ENCODE measurements at places on chromosomes 13 and 19.

GRCh38 chr13:78341032-78341431 lies 262.3 kb downstream of the POU4F1 start:
- DNase-seq = no peak

DNA sequence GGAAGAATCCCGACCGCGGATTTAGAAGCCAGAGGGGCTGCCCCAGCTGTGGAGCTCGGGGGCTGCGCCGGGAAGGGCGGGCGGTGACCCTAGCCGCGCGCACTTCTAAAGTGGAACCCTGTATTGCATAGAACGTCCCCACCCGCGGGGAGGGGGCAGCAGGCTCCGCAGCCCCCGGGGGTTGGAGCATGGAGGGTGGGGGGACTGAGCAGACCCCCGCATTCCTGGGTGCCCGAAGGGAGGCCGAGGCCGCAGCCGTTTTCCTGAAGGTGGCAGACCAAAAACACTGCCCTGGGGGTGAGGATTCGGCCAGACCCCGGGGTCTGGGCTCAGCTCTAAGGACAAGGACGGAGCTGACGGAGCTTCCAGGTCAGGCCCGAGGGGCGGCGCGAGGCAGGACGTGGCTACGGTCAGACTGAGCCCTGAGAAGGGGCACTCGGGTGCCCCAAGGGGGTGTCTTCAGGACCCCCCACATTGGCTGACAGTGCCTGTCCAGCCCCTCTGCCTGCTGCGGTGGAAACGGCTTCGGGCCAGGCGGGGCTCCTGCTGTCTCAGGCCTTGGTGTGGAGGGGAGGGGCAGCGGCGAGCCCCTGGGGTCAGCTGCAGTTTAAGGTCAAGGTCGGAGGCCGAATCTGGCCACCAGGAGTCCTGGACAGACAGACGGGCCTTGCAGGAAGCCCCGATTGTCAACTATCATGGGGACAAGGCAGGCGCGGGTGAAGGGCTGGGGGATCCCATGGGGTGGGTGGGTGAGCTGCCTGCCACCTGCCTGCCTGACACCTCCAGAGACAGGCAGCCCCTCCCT lies 12.6 kb downstream of the MKNK2 start:
- no peak for DNase-seq

GRCh38 chr19:42095814-42096230 lies 19.9 kb downstream of the ZNF574 start:
- DNase-seq = no peak

- DNase-seq = no peak
Observed at GRCh38 chr13:98783856-98784478, 31.5 kb upstream of the SLC15A1 start.

GRCh38 chr19:29376855-29377354 lies 148.9 kb upstream of the VSTM2B start:
- DNase-seq = no peak

DNA sequence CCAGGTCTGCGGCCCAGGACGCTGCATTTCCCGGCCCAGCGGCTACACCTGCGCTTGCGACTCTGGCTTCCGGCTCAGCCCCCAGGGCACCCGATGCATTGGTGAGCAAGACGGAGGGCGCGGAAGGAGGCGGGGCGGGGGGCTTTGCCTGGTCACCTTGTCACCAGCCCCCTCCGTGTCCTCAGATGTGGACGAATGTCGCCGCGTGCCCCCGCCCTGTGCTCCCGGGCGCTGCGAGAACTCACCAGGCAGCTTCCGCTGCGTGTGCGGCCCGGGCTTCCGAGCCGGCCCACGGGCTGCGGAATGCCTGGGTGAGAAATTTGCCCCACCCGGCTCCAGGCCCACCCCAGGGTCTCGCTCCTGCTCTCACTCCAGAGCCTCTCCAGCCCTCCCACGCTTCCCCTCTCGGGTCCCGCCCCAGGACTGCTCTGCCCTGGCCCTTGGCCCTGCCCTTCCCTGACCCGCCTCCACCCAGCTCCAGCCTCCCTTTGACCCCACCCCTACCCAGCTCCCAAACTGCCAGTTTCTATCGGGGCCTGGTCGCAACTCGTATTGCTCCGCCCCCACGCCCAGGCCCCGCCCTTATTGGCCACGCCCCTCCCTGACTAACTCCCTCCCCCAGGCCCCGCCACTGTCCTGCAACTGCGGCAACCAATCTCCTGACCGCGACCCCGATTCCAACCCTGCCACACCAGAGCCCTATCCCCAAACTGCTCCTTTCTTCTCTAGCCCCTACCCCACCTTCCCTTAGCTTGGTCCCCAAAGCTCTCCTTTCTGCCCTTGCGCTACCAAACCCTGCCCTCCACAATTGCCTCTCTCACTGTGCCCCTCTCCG lies 8.6 kb downstream of the LTBP4 start:
- peak; percentile 79 for DNase-seq

DNA sequence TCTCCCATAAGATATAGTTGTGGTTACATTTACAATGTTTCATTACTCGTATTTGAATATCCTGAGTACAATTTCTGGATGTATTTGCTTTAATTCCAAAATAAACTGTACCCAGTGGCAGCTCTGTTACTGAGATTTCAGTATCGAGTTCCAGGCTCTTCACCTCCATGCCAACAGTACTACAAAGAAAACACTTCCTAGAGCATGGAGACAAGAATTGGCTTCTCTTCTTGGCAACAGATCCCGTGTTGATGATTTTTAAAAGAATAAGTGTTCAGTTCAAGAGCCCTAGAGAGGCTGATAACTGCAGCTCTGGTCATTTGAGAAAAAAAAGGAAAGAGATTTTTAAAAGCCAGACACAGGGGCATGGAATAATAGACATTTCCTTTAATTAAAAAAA lies 302.8 kb downstream of the EFNB2 start:
- no peak for DNase-seq

DNA sequence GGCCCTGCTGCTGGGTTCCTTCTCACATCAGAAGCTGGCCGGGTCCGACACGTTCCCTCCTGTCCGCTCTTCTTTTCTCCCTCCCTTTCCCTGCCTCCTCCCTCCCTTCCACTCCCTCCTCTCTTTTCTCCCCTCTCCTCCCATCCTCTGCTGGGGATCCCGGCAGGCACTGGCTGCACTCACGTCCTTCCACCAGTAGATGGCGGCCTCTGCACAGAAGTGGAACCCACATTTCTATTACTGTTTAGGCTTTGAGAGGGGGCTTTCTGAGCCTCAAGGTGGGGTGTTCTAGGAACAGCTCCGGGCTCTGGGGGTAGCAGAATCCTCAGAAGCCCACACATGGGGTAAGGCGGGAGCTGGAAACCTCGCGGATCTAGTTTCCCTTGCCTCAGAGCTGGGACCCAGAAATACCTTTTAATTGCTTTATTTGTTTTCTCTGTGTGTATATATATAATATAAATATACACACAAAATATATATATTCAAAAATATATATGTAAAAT lies 294.2 kb downstream of the ZNF536 start:
- DNase-seq = no peak

All from stimulated activated CD8-positive, alpha-beta memory T cell treated with anti-CD3 and anti-CD28 coated beads, Interleukin-12 subunit alpha, Interleukin-12 subunit beta, amount 100 ng/mL, for 4 hours (primary cell).